Heart right ventricle (tissue), 16 donors: ENCODE measurements at places on chromosomes 5 and 9. TPM values are rescaled to one million over a fixed set of nuclear protein-coding genes. Genes with fewer than 3 reads are reported as not detected.

ZNF483 gene
- 0.09 TPM for polyA plus RNA-seq

PSD2 gene
- not detected for polyA plus RNA-seq

LHX6 gene
- 7.5 TPM for polyA plus RNA-seq

SHC3 gene
- 0.68 TPM for polyA plus RNA-seq

ACOT12 gene
- polyA plus RNA-seq: not detected

ANKRD18B gene
- polyA plus RNA-seq: 0.13 TPM

DNA sequence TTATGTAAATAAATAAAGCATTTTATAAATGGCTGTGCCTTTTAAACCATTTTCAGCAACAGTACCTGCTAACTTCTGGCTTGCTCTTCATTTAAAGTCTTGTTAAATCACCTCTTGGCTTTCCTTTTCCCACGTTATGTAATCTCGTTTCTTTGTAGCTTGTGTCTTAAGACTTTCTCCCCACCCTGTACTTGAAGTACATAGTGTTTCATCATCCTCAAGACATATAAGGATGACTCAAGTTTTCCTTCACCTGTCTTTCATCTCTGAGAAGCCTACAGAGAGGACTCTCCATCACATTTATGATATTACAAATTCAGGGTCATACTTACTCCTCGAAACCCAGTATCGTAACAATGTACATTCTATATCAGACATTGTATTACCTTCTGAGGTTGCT, 33.9 kb downstream of the PRELID2 start:
- no peak overlapping the region for H3K4me3 ChIP-seq
- H3K27ac ChIP-seq: no peak overlapping the region
- H3K27me3 ChIP-seq: no peaks in the 10 kb centered on the region
- no peak for DNase-seq

GRCh38 chr5:40284863-40285262, 394.9 kb upstream of the PTGER4 start:
- no peak overlapping the region for H3K4me3 ChIP-seq
- H3K27me3 ChIP-seq: no peaks in the 10 kb centered on the region
- no peaks in the 10 kb centered on the region for H3K4me1 ChIP-seq
- no peak overlapping the region for H3K27ac ChIP-seq
- no peak for DNase-seq
- no peaks in the 10 kb centered on the region for H3K36me3 ChIP-seq

- no peak overlapping the region for H3K27ac ChIP-seq
- no peaks in the 10 kb centered on the region for H3K36me3 ChIP-seq
- H3K4me1 ChIP-seq: no peaks in the 10 kb centered on the region
- no peak for DNase-seq
Observed at GRCh38 chr5:129172580-129172979, 78.0 kb downstream of the ISOC1 start.

- no peak overlapping the region for H3K4me3 ChIP-seq
- H3K36me3 ChIP-seq: no peaks in the 10 kb centered on the region
- DNase-seq: peak; percentile 78
- no peaks in the 10 kb centered on the region for H3K27me3 ChIP-seq
Observed at GRCh38 chr5:34486160-34486848, 169.8 kb upstream of the RAI14 start.

DNA sequence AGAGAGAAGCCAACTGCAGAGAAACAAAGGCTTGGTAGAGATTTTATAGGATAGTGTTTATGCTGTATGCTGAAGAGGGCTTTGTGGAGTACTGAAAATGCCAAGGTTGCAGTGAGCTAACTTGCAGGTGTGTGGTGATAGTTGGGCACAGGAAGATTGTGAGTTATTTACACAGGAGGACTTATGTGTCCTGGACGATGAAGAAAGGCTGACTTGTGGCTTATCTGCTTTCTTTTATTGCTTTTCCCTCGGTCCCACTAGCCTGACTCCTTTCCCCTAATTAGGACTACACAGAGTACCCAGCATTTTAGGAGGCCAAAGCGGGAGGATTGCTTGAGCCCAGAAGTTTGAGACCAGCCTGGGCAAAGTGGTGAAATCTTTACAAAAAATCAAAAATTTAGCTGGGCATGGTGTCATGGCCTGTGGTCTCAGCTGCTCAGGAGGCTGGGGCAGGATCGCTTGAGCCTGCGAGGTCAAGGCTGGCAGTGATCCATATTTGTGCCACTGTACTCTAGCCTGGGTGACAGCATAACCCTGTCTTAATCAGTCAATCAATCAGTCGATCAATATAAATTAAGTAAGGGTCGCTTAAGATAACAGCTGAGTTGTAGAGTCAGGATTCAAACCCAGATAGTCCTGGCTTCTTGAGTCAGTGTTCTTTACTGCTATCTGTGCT, 61.9 kb downstream of the UBE2R2 start:
- DNase-seq: no peak
- H3K4me3 ChIP-seq: no peak overlapping the region
- H3K36me3 ChIP-seq: no peaks in the 10 kb centered on the region
- peaks cover 65% of the 10 kb centered on the region for H3K4me1 ChIP-seq
- no peaks in the 10 kb centered on the region for H3K27me3 ChIP-seq

DNA sequence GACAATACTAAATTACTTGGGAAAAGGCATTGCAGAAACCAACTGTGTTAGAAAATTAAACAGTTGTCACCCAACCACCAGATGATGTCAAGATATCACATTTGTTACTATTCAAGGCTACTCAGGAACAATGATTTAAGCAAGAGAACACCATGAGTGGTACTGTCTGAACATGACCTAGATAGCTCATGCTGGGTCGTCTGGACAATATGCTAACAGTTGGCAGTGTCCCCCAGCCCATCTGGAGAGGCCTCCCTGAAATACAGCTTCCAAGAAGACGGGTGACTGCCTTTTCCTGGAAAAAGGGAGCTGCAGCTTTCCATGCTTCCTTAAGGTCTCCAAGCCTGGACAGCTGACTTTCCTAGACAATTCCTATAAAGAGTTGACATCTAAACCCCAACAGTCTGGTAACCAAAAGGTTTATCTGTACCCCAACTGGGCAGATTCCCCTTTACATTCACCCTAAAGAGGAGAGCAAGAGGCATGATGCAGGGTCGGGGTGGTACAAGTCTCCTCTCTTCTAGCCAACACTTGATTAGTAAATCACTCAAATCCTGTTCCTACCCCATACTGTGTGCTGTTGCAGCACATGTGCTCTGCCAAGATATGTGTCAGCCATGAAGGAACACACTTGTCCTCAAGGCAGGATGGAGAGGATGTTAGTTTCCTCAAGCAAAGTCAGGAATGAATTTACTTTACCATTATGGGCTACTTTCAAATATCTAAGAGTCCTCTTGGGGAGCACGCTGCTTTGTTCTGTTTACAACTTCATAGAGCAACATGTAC, 433.0 kb downstream of the PDE4D start:
- DNase-seq: no peak
- H3K27ac ChIP-seq: no peak overlapping the region
- no peaks in the 10 kb centered on the region for H3K27me3 ChIP-seq

DNA sequence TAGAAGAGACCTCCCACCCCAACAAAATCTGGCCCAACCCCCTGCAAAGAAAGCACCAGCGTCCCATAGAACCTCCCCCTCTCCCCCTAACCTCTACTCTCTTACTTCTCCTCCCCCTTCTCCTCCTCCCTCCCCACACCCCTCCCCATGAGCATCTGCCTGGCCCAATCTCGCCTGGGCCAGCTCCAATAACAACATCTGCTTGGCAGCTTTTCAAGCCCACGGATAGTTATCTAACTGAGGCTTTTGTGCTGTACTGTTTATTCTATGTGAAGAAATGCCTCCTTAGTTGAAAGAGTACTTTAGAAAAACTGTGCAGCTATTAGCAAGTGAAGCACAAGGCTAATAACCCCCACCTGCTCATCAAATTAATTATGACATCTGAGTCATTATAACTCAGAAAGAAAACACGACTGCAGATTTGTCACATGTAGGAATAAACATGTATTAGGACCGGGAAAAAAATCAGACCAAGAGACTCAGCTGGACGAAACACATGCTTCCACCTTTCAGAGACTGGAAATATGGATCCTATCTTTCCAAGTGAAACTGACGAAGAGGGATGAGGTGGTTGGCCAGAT, 42.8 kb downstream of the NFIB start:
- no peaks in the 10 kb centered on the region for H3K36me3 ChIP-seq
- no peaks in the 10 kb centered on the region for H3K27me3 ChIP-seq
- H3K4me1 ChIP-seq: peaks cover 68% of the 10 kb centered on the region
- DNase-seq: peak; percentile 87
- H3K4me3 ChIP-seq: no peak overlapping the region

DNA sequence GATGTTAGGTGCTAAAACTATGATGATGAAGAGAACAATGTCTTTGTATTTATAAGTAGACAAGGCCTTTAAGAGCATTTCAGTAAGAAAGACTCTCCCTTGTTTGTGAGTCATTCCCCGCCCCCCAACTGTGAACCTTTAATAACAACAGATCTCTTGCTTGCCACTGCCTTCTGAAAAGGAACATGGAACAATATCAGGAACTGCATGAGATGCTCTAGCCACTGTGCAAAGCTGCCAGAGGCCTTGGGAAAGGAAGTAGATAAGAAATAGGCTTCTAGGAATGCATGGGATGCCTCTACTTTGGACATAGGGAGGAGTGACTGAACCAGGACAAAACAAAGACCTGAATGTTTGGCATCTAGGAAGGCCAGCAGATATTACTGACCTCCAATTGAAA, 296.1 kb upstream of the MPDZ start:
- H3K4me3 ChIP-seq: no peak overlapping the region
- H3K36me3 ChIP-seq: no peaks in the 10 kb centered on the region
- DNase-seq: peak; percentile 74

DNA sequence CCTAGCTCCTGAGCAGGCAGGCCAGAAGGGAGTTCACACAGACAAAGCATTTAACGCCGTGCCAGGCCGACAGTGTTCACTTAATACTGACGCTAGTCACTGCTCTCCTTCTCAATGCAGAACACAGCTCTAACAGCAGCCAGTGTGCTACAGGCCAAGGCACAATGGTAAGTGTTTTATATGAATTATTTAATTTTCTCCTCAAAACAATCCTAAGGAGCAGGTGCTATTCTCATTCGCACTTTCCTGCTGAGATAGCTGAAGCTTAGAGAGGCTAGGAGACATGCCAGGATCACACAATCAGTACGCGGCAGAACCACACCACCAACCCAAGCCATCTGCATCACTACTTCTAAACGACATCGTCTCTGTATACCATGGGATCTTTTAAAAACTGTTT, 170.7 kb downstream of the SPOCK1 start:
- no peak for DNase-seq
- H3K27ac ChIP-seq: no peak overlapping the region
- no peaks in the 10 kb centered on the region for H3K27me3 ChIP-seq
- no peaks in the 10 kb centered on the region for H3K4me1 ChIP-seq
- no peak overlapping the region for H3K4me3 ChIP-seq

DNA sequence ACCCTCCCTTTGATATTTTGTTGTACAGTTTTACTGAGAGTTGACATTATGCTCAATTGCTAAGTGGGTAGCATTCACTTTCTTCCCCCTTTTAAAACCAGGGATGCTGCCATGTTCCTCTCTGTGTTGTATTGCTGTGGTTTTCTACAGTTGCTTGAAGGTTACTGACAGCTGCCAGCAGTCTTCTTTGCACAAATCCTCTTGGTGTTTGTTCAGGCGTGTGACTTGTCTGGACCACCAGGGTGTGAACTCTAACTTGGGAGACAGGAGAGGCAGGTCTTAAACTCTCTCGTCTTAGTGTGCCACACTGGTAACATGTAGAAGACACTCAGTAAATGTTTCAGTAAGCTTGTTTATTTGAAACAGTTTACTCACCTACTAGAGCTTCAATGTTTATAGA, 25.1 kb downstream of the SLC44A1 start:
- H3K4me1 ChIP-seq: peaks cover under 1% of the 10 kb centered on the region
- no peak overlapping the region for H3K4me3 ChIP-seq
- H3K27ac ChIP-seq: no peak overlapping the region
- H3K27me3 ChIP-seq: no peaks in the 10 kb centered on the region

GRCh38 chr9:113614843-113615648, 151.5 kb downstream of the RGS3 start:
- H3K4me3 ChIP-seq: no peak overlapping the region
- peaks cover 15% of the 10 kb centered on the region for H3K4me1 ChIP-seq
- peak overlapping the region; percentile 79 for H3K27ac ChIP-seq
- DNase-seq: no peak
- H3K36me3 ChIP-seq: no peaks in the 10 kb centered on the region
- H3K27me3 ChIP-seq: no peaks in the 10 kb centered on the region

- H3K36me3 ChIP-seq: no peaks in the 10 kb centered on the region
- peaks cover 52% of the 10 kb centered on the region for H3K4me1 ChIP-seq
- no peak overlapping the region for H3K27ac ChIP-seq
- H3K4me3 ChIP-seq: no peak overlapping the region
Observed at GRCh38 chr5:172713113-172713808, 57.7 kb downstream of the DUSP1 start.

GRCh38 chr5:98934546-98934945, 5.7 kb upstream of the CHD1 start:
- no peak overlapping the region for H3K4me3 ChIP-seq
- H3K27ac ChIP-seq: no peak overlapping the region
- no peaks in the 10 kb centered on the region for H3K36me3 ChIP-seq
- no peaks in the 10 kb centered on the region for H3K27me3 ChIP-seq
- no peak for DNase-seq

DNA sequence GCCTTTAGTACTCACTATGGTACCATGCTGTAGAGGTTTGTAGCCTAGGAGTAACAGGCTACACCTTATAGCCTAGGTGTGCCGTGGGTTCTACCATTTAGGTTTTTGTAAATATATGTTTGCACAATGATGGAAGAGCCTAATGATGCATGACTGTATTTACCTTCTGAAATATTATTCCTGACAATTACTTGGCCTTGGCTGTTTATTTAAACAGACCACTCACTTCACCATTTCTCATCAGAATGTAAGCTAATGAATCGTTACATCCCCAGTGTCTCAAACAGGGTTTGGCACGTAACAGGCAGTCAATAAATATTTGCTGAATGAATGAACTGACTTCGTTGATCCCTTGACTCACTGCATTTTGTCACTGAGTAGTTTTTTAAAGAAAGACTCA, 93.1 kb downstream of the MED27 start:
- no peak overlapping the region for H3K4me3 ChIP-seq
- no peaks in the 10 kb centered on the region for H3K27me3 ChIP-seq
- DNase-seq: no peak
- no peaks in the 10 kb centered on the region for H3K36me3 ChIP-seq

DNA sequence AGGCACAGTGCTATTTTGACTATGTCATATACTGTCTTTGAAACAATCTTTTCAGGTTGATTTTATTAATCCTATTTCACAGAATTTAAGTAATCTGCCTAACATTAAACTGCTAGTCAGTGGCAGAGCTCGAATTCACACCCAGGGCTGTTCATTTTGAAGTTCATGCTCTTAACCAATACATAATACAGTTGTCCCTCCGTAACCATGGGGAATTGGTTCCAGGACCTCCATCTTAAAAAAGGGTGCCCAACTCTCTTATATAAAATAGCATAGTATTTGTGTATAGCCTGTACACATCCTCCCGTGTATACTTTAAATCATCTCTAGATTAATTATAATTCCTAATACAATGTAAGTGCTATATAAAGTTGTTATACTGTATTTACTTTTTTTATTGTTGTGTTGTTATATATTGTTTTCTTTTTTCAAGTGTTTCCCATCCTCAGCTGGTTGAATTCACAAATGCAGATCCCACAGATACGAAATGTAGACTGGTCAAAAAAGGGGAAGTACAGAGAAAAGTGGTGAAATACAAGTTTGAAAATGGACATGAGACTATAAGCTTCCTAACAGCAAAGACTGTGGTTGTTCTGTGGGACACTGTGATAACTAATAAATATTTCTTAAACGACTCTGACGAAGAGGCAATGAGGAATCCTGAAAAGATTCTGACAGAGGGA, 18.3 kb downstream of the RFX3 start:
- H3K4me3 ChIP-seq: no peak overlapping the region
- peaks cover 5% of the 10 kb centered on the region for H3K4me1 ChIP-seq
- no peaks in the 10 kb centered on the region for H3K27me3 ChIP-seq
- peak overlapping the region; percentile 49 for H3K27ac ChIP-seq
- no peaks in the 10 kb centered on the region for H3K36me3 ChIP-seq
